ENCODE measurements at places on chromosomes 12 and 14.

- no peak for DNase-seq
These were observed 2.6 kb downstream of the LTB4R start for GRCh38 chr14:24313913-24314312.

GRCh38 chr12:19643635-19644034 is 204.3 kb downstream of the AEBP2 start:
- no peak for DNase-seq

DNA sequence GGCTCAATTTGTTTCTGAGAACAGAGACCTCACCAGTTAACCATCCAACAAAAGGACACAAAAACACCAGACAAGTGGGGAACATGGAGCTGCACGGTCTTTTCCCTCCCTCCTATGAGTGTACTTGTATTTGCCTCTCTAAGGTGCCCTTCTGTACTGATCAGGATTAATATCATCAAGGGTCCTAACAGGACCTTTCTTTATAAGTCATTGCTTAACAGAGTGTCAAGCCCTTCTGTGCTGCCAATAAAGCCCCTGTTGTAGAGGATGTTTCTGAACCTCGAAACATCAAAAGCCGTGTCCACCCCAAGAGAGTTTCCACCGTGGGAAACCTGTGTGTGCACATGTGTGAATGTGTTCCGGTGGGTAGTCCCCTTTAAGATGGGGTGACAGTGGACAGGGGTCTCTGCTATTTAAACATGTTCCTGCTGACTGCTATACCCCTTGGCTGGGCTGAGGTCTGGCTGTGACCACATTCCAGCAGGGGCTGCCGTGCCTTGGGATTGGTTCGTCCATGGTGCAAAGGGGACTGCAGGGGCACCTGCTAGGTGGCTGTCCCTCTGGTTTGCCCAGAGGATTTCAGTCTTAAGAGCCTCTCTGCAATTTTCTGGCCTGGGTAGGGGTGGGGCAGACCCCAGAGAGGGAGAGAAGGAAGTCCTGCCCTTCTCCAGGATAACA is 6.0 kb downstream of the ESRRB start:
- DNase-seq, result no peak

DNA sequence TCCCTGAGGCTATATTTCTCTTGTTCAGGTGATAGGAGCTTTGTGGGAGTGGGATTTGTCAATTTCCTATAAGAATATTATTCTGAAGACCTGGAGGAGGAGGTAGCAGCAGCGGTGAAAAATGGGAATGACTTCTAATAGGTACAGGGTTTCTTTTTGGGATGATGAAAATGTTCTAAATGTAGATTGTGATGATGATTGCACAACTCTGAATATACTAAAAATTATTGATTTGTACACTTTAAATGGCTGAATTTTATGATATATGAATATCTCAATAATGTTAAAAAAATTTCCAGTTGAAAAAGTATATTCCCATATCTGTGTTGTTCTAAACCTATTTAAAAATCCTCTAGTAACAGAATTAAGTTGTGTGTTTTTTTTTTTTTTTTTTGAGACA is 22.8 kb downstream of the HSD17B6 start:
- no peak for DNase-seq

DNA sequence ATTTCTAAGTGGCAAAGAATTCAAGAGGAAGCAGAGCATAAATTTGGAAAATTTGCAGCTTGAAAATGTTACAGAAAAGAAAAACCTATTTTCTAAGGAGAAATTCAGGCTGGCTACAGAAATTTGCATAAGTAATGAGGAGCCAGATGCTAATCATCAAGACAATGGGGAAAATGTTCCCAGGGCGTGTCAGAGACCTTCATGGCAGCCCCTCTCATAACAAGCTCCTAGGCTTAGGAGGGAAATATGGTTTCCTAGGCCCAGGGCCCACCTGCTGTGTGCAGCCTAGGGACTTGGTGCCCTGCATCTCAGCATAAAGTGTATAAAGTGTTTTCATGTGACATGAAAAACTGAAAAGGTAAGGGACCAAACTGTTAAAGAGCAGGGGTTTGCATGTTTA is 1796.3 kb upstream of the FLRT2 start:
- no peak for DNase-seq

DNA sequence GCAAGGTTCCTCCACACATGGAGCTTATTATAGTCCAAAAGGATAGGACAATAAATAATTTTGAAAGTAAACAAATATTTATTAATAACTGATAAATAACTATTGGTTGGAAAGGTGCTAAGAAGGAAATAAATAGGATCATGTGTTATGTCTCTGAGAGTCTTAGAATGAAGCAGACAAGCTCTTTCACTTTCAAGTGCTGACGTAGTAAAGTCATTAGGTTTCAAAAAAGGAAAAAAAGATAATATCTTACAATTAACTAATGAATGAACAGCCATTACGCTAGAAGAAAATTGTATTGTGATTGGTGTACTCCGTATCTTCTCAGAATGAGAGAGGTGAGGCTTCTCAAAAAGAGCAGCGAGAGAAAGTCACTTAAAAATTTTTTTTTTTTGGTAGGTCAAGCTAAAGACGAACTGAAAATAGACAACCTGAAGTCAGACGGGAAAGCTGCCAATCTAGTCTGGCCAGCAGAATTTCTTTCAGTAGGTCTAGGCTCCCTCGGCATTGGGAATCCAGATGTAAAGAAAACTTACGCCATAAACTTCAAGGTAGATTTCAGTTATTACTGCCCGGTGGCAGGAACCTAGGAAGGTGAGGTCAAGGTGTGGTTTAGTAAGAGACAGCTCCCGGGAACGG is 583 bp upstream of the LEMD3 start:
- DNase-seq, result no peak

DNA sequence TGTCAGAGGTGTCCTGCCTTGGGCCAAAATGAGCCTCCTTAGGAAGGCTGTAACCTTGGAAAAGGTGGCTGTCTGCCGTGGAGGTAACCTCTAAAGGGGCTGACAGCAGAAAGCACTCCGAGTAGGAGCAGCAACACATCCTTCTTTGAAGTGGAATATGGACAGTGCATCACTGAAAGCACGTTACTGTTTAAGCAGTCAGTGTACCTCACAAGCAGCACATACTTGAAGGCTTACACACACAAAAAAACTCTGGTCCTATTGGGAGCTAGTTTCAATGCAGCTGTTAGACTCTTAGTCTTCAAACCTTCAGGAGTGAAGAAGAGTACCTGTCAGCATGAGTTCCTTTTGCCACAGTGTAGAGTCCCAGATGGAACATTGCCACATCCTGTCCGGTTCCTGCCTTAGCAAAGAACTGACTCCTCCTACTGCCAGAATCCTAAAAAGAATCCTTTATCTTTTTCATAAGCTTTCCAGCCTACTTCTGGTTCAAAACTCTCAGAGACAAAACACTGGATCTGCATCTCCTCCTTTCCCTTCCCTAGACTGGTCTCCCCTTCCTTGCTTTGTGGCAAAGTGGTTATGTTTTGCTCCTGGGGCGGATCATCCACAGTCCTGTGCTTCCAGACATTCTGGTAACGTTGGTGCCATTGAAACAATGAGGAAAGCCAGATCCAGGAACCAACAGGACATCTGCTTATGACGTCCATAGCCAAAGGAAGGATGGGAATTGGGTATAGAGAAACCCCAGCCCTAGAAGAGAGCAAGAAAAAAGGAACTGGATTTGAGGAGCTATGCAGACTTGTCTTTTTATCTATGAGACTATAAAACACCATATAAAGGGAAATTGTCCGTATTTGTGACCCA is 8.5 kb upstream of the MDM1 start:
- no peak for DNase-seq

GRCh38 chr12:71663561-71664410 is at the start of the genes THAP2 and ZFC3H1:
THAP2 (plus strand) TSS chr12:71664301; CDS start chr12:71664510, 209 bp downstream.
ZFC3H1 (minus strand) TSS chr12:71663848; CDS start chr12:71663610, 238 bp downstream.
- peak; percentile 96 for DNase-seq

- DNase-seq, result peak; percentile 36
These were observed 513 bp downstream of the CCNK start for GRCh38 chr14:99481745-99482099.

DNA sequence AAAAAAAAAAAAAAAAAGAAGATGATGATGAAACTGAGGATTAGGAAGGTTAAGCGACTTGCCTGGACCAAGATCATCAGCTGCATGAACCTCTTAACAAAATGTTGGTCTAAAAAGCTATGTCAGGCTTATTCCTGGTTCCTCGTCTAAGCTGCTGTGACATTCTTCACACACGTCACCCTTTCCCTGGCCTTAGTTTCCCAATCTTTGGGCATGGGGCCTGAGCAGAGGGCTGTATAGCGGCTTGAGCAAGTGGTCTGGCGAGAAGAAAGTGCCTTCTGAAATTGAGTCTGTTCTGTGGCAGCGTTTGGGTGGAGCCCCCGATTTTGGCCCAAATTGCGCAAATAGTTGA is 58.7 kb upstream of the CCND2 start:
- DNase-seq, result no peak

- no peak for DNase-seq
These were observed 91.8 kb upstream of the PARP11 start for GRCh38 chr12:3965046-3965445.

DNA sequence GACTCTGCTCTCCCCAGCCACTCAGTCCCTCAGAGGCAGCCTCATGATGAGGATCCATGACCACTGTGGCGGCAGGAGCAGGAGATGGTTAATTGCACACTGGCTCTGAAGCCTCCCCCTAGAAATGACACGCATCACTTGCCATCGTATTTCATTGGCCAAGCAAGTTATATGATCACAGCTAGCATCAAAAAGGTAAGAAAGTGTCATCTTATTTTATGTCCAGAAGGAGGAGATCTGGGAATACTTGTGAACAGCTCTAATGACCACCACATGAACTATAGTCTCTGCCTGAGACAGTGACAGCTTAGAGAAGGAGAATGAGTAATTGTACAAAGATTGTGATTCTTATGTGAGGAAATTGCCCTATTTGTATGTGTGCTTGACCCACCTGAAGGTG is 363.4 kb downstream of the NUAK1 start:
- DNase-seq, result no peak

GRCh38 chr14:61260939-61261776 is 20.0 kb downstream of the TMEM30B start:
- no peak for DNase-seq

GRCh38 chr12:64825143-64826021 is 935 bp downstream of the TBC1D30 start:
- DNase-seq, result no peak

GRCh38 chr12:126353604-126354003 is 1288.4 kb downstream of the AACS start:
- DNase-seq, result no peak

GRCh38 chr12:40375076-40375475 is 150.3 kb downstream of the LRRK2 start:
- no peak for DNase-seq

DNA sequence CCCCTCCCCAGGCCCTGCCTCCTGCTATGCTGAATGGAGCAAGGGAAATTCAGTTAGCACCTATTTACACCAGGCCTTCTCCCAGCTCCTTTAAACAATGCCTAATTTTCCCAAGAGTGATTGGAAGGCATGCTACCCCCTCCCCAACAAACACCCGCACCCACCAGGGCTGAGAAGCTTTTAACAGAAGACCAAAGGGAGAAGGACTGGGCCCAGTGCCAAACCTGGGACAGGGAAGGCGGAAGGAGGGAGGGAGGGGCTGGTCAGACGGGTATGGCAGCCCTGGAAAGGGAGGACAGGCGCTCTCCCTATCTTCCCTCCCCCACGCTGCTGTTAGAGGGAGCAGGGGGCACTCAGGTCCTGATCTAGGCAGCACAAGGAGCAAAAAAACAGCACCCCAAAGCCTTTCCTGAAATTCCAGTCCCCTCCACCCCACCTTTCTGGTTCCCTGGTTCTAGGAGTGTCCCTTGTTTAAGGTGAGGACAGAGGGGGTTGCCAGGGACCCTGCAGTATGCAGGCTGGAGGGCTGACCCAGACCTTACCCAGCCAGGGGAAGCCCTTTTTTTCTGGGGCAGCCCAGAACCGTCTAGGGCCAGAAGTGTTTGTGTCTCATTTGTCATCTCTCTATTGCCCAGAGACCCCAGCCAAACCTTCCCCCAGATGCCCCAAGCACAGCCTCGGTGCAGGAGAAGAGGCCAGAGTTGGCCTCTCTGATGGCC is 2.4 kb upstream of the KRT8 start:
- no peak for DNase-seq

GRCh38 chr12:103520686-103521215 is 25.0 kb upstream of the C12orf42 start:
- DNase-seq, result no peak

DNA sequence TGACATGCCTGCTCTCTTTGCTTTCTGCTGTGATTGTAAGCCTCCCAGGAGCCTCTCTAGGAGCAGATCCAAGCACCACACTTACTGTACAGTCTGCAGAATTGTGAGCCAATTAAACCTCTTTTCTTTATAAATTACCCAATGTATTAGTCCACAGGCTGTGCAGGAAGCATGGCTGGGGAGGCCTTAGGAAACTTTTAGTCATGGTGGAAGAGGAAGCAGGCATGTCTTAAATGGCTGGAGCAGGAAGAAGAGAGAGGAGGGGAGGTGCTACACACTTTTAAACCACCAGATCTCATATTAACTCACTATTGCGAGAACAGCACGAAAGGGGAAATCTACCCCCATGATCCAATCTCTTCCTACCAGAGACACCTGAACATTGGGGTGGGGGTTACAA is 108.9 kb downstream of the DERA start:
- no peak for DNase-seq

DNA sequence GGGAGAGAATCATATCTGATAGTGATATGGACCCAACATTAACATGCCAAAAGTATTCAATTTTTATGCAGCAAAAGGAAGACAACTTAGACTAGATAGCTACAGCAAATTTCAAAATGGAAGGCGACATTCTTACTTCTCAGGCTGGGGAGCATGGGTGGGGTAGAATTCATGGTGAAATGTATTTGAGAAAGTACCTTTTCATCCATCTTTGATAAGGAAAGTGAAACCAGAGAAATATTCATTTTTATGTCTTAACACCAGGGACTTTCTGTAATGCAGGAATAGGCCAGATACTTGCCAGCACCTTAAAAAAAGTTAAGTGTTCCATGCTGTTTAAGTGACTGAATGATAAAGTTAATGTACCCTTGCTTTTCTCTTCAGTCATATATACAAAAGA is 13.4 kb downstream of the BTG1 start:
- peak; percentile 54 for DNase-seq

GRCh38 chr12:94149119-94149780 is 873 bp downstream of the PLXNC1 start:
- DNase-seq, result peak; percentile 46

DNA sequence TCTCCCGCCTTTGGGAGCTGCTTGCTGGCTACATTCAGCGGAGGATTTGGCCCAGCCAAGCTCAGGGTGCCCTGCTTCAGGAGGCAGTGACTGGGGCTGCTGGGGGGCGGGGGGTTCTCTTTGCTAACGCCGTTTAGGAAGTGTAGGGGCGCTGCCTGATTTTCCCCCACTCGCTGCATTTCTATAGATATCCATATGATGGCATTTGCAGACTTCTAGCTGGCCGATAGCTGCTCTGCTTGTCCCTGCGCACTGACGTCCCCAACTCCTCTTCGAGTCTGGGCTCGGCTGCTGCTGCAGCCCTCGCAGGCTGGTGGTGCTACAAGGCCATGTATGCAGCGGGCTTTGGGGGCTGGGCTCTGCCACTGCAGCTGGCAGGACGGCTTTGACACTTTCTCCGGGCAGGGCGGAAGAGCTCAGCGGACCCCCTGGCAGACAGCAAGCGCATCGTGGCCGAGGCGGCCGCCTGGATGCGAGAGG is 3.1 kb downstream of the LRFN5 start:
- no peak for DNase-seq

Measured in stimulated activated naive CD4-positive, alpha-beta T cell (primary cell).